ENCODE measurements at places on chromosomes 4 and X.
A peak's percentile ranks its signal among the peaks of the same experiment; 100 is the strongest.

GRCh38 chrX:70694339-70695122 is 214.0 kb downstream of the TEX11 start:
- DNase-seq, result no peak

DNA sequence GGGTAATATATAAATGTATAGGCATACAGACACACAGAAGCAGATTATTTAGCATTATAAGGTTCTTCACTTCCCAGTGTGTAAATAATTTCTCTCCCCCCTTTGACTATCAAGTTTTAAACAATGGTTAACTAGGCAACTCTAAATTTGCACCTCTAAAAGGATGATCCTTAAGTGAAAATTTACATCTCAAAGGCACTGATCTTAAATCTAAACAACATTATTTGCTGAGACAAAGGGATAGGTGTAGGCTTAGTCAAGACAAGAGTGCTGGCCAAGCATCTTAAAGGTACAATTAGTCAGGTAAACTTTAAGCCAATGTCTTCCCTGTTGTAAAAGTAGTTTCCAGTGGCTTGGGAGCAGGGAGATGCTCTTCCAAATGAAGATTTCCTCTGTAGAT is 33.0 kb downstream of the NLRP2B start:
- no peak for DNase-seq

- DNase-seq, result no peak
Observed at GRCh38 chr4:15781427-15782095, 3.4 kb downstream of the CD38 start.

DNA sequence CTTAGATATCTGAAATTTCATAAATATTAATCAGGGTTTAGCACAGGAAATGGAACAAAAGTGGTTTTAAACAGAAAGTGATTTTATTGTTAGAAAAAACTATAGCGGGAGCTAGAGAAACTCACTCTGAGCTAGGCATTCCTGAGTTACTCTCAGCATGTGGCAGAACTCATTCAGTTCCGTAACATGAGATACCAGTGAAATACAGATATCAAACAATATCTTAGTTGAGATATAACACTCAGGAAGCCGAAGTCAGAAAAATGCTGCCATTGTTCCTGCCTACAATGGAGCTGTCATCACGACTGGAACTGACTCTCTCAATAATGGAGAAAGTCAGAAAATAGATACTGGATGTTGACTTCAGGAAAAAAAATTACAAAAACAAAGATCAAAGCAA is 1428.7 kb downstream of the PCDH18 start:
- no peak for DNase-seq

GRCh38 chrX:19514791-19515614 is at the start of gene MAP3K15:
Gene MAP3K15, minus strand, starts transcription at chrX:19515508. Its CDS starts 247 bp downstream, at chrX:19515261.
- DNase-seq, result no peak

DNA sequence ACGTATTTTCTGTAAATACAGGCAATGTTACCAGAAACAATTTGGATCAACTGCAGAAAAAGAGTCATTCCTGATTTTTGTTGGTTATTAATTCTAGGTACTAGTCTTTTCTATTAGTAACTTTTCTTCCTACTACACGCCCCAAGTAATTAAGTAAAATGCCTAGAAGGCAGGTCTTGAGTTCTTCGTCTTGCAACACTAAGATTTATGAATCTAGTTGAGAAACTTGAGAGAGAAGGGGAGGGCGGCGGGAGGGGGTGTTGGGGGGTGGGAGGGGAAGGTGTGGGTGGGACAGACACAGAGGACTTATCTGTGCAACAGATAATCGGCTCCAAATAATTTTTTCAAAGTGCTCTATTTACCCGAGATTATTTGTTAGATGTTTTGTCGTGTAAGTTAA is 3.0 kb downstream of the RAP2C start:
- DNase-seq, result no peak

GRCh38 chrX:120556251-120556650 is 4.5 kb downstream of the CUL4B start:
- DNase-seq, result no peak

DNA sequence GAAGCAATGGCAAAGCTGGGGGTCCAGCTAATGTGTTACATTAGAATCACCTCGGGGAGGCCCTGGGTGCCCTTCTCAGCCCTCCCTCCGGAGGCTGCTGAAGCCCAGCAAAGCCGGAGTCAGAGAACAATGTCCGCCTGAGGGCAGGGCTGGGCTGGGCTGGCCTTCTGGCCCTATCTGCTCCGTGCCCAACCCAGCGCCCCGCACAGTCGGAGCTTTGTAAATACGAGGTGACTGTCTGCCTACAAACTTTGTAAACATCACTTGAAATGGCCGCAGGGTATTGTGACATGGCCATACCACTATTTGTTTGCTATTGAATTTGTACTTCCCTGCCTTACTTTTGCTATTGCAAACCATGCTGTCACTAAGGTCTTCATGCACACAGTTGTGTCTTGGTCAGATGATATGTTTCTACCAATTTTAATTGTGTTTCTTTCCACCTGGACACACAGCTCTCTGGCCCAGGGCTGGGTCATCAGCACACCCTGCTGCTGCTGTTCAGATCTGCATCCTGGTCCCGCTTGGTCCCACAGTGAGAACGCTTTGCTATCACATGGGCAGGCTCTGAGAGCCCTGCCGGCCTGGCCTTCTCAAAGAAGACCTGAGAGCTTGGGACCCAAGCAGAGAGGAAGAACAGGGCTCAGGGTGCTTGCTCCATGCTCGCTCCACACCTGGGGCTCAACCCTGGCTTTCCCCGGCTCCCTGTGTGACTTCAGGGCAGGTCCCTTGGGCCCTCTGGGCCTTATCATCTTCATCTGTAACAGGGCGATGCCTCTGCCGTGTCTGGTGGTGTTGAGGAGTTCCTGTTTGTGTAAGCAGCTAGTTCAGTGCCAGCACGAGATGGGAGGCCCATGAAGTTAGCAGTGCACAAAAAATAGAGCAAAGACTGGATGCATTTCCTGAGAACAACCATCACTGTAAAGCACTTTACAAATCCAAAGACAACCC is 2.3 kb downstream of the S100P start:
- peak; percentile 88 for DNase-seq

GRCh38 chr4:129335276-129335675 is 239.3 kb downstream of the C4orf33 start:
- no peak for DNase-seq
